ENCODE measurements at places on chromosomes 6 and 20.

DNA sequence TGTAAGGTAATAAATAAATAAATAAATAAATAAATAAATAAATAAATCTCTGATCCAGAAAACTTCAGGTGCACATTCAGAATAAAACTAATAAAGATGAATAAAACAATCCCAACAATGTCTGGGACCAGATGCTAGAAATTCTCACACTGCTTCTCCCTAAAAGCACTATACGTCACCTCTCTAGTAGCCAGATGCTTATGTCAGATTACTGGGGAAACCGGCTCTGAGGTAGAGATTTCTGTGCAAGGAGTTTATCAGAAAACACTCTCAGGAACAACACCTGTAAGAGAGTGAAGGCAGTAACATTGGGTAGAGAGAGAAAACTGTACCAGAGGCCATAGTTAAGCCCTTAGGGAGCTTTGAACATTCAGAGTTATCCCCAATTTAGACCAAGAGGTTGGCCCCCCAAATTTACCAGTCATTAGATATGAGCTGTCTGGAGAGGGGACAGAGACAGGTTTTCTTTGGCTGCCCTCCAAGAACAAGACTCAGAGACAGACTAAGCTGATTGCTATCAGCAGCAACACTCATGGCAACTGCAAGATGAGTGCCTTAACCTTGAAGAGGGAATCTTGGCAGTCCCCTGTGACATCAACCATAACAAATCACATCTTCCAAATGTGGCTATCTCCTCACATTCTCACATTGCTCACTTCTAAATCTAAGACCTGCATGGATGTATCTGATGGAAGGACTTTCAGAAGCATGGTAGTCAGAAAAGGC is 151.2 kb upstream of the BMP5 start:
- no peak for DNase-seq

GRCh38 chr20:58705208-58705926 is 12.8 kb downstream of the NPEPL1 start:
- no peak for DNase-seq

GRCh38 chr6:107819964-107820337 is 4.2 kb downstream of the SCML4 start:
- peak; percentile 42 for DNase-seq

DNA sequence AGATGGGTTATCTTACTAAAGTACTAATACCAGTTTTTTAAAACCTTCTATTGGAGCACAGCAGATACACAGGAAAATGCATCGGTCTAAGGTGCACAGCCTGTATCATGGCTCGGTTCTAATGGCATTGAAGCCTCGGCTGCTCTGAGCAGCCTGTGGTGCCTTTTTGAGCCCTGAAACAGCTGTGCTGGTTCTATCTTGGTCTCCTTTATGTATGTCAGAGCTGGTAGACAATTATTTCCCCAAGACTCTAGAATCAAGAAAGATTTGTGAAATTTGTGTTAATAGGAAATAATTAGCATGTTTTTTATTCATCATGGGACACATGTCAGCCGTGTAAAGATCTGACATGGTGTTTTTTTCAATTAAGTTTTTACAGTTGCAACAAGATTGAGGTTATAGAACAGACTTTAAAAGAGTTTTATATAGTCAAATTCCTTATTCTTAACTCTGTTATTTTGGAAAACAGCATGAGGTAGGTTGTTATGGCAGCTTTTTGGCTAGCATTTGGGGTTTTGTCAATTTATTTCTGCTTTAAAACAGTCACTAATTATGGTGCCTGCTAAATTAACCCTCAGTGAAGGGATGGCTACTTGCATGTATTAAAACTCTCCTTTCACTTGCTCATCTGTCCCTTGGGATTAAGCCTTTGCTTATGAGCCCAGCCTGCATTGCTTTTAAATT is 40.3 kb upstream of the C20orf144 start:
- DNase-seq = peak; percentile 5

DNA sequence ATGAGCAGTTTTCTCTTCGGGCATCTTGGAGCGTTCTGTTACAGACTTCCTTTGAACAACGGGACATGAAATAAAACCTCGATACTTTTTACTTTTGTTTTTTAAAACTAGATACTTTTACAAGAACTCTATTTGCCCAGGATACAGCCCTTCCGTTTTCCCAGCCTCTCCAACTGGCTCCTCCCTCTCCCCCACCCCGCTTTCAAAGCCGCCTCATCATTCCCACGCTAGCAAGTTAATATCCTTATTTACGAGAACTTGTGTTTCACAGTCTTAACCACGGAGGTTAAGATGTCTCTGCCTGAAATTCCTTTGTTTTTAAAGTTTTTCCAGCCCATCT is 241 bp upstream of the CFAP206 start:
- peak; percentile 48 for DNase-seq

DNA sequence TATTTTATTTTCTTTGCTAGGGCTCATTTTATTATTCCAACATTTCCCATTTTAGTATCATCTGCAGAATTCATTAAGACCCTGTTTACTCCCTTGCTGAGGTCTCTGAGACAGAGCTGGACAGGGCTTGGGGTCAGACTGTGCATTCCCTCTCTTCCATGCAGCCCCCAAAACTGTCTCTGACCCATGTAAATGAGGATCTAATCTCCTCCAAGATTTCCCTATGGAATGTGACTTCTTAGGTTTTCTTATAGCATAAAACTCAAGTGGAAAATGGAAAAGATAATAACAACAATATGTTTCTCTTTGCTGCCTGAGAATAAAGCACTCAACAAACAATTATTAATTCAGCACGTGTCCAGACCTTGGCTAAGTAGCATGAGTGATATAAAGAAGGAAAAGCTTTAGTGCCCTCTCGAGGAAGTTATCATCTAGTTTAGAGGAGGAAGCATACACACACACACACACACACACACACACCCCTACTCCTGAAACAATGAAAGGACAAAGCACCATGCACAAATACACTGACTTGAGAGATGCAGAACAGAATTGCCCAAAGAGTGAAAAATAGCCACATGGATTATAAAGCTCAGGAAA is 815.5 kb downstream of the BCKDHB start:
- no peak for DNase-seq

GRCh38 chr20:47493175-47493962 is 8.3 kb upstream of the NCOA3 start:
- peak; percentile 71 for DNase-seq

DNA sequence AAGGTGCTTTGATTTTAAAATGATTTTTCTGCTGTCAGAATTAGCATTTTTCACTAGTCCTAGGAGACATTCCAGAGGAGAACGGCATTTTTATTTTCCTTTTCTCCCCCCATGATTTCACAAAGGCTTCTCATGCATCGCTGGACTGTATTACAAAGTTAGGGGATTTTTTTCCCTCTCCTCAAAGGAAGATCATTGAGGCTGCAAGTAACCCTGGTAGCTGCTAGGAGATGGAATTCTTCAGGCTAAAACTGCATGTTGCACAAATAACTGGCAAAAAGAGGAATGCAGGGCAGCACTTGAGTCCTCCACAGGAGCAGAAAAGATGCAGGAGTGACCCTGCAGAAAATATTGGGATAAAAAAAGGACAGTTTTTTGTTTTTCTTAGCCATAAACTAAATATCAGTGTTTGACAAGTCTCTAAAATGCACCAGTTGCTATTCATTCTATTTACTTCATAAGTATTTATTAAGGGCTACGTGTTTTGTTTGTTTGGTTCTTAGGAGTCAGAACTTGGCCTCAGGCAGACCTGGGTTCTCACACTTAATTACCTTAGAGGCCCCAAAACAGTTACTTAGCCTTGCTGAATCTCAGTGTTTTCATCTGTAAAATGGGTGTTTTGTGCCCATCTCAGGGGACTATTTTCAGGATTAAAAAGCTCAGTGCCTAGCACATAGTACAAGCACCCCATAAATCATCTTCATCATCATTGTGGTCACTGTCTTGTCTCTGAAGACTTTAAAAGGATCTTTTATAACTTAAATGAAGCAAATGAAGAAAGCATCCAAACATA is 144.5 kb upstream of the ID4 start:
- DNase-seq = peak; percentile 18

DNA sequence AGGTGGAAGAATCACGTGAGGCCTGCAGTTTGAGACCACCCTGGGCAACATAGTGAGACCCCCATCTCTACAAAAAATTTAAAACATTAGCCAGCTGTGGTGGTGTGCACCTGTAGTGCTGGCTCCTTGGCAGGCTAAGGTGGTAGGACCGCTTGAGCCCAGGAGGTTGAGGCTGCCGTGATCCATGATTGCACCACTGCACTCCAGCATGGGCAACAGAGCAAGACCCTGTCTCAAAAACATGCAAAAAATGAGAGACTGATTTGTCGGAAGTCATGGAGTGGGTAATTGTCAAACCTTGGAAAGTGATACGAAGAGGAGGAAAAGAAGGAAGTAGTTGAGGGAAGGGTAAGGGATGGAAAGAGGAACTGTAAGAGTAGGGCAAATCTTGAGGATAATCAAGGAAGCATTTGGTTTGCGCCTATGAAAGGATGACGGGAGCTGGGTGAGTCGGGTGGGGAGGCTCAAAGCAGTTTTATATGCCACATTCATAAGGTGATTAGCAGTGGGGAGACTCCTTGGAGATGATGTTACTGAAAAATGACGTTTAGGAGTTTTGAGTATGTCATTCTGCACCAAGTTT is 14.5 kb downstream of the L3MBTL3 start:
- DNase-seq = no peak

GRCh38 chr6:53811746-53812145 is 16.9 kb downstream of the LRRC1 start:
- no peak for DNase-seq

DNA sequence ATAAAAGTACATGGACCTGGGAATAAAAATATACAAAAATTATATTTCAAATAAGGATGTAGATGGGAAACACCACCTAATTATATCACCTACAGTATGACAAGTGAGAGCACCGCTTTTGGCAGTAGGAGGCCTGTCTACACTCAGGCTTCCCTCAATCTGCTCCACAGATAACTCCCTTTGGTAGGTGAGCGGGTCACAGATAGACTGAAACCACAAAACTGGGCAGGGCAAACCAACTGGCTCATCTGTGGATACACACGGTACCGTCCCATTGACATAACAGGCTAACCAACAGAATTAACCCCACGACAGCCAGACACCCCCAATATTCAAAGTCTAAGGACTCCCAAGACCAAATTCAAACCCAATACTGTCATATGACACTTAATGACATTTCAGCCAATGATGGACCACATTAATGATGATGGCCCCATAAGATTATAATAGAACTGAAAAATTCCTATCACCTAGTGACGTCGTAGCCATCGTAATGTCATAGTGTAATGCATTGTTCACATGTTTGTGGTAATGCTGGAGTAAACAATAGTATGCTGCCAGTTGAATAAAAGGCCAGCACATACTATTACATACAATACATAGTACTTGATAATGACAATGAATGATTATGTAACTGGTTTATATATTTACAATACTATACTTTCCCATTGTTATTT is 109.7 kb downstream of the MBOAT1 start:
- DNase-seq = no peak

- no peak for DNase-seq
Observed at GRCh38 chr6:56387621-56388414, 140.4 kb upstream of the COL21A1 start.

GRCh38 chr20:15026759-15027158 is 689.3 kb upstream of the FLRT3 start:
- DNase-seq = no peak

DNA sequence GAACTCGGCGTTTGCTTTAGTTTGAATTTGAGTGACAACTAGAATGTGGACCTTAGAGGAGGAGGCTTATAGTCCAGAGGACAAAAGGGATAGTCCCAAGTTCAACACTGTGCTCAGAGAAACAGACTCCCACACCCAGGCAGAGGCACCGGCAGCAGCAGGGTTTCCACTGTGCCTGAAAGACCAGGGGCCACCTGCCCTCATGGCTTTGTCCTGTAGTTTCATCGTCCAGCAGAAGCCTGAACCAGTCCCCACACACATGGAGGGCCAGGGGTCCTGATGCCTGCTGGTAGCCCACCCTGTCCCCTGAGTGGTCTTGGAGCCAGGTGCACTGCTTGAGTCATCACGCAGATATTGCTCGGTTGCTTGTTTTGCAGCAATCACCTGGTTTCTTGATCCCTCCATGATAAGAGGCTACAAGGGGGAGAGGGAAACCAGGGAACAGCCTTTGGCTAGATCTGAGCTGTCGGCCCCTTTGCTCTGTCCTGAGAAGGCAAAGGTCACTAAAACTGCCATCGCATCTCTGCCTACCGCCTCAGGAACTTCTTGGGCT is 7.2 kb upstream of the ACSS1 start:
- no peak for DNase-seq

DNA sequence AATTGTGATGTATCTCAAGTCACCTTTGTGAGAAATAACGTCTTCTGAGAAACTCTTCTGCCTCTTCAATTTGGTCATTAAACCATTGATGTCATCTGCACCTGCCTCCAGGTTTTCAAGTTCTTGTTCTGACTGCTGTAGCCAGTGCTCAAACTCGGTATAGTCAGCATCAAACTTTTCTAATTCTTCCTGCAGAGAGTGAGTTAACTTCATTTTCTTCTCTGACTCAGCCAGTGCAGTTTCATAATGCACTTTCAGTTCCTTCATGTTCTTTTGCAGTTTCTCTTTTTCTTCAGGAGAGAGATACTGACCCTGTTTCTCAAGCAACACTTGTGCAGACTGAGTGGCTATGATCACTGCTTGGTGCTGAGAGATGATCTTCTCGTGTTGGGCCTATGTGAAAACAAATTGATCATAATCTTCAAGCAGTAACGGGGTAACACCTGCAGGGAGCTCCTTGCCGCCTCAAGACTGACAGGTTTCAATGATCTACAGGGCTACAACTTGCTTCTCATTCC is 48.8 kb downstream of the DST start:
- no peak for DNase-seq

DNA sequence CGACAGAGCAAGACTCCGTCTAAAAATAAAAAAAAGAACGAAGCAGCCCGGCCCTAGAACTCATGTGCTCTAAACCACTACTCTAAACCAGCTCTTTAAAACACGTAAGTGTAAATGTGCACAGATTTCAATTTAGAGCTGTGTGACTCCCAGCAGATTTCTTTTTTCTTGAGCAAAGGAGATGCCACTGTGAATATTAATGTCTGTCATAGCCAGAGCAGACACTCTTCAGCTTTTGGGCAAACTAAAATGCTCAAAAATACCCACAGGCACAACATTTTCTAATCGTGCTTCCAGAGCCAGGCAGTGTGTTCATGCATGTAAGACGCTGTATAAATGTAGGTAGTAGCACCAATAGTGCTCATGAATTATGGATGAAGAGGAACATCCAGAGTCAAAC is 218.9 kb upstream of the PLCB4 start:
- DNase-seq = no peak

- no peak for DNase-seq
Observed at GRCh38 chr6:165849534-165850430, 186.7 kb upstream of the PDE10A start.
